ENCODE measurements at places on chromosomes 1 and 21.

DNA sequence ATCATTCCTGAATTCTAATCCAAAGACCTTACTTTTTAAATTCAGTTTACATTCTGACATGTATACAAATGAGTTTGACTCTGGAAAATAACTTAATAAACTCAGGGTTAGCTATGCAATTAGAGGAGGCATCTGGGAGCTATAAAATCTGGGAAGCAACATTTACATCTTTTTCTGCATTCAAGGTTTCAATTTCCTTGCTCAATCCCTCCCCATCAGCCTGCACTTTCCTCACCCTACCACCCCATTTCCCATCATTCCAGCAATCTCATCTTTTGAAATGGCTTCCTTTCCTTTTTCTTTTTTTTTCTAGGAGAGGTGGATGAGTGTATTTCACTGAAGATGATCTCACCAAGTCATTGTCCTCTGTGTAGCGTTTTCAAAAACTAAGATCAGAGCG, 65.3 kb upstream of the BEND5 start:
- no peak for DNase-seq

DNA sequence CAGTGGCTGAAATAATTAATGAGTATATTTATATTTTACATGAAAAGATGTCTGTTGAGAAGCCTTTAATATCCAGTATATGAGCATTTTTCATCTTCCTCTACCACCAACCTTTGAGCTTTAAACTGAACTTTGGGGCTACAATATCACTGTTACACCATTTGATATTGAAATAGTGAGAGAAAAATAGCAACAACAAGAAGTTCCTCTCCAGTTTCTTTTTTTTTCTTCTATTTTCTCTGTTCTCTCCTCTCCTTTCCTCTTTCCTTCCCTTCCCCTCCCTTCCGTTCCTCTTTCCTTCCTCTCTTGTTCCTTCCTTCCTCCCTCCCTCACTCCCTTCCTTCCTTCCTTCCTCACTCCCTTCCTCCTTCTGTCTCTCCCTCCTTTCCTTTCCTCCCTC, 1591.4 kb downstream of the PLA2G4A start:
- no peak for DNase-seq

DNA sequence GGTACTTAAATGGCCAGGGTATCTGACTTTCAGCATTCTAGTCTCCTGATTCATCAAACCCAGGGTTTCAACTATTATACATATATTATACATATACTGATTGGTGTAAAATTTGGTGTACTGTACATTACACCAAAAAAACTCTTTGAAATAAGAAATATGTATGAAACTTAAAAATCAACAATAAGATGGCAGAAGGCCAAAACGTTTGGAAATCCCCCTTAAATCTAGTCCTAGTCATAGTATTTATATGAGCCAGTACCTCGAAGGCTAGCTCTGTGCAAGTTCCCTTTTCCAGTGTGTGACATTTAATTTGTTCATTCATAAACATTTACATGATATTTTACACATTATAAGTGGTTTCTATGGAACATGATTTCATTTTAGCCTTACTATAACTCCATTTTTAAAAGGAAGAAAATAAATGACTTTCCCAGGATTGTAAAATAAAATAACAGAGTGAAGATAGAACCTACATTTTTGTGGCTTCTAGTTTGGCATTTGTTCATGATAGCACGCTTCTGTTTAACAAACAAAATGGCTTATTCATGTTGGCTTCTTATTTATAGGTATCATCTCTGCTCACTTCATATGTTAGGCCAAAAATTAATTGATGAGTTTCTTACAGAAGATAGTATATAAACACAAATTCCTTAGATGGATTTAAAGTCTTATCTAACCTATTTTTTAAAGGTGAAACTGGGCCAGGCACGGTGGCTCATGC, 18.8 kb upstream of the ZNF281 start:
- no peak for DNase-seq

- no peak for DNase-seq
These were observed 55.6 kb downstream of the PTPRF start for GRCh38 chr1:43586136-43586731.

- no peak for DNase-seq
These were observed 214.1 kb upstream of the USP24 start for GRCh38 chr1:55428944-55429931.

GRCh38 chr21:34844013-34844923, 175.5 kb downstream of the CLIC6 start:
- no peak for DNase-seq

- no peak for DNase-seq
These were observed 86.4 kb downstream of the KCNK1 start for GRCh38 chr1:233700338-233700737.

GRCh38 chr1:232046451-232047306, 420.1 kb downstream of the DISC1 start:
- DNase-seq, result peak; percentile 41

- no peak for DNase-seq
These were observed 9.0 kb upstream of the DMRTB1 start for GRCh38 chr1:53450225-53450624.

DNA sequence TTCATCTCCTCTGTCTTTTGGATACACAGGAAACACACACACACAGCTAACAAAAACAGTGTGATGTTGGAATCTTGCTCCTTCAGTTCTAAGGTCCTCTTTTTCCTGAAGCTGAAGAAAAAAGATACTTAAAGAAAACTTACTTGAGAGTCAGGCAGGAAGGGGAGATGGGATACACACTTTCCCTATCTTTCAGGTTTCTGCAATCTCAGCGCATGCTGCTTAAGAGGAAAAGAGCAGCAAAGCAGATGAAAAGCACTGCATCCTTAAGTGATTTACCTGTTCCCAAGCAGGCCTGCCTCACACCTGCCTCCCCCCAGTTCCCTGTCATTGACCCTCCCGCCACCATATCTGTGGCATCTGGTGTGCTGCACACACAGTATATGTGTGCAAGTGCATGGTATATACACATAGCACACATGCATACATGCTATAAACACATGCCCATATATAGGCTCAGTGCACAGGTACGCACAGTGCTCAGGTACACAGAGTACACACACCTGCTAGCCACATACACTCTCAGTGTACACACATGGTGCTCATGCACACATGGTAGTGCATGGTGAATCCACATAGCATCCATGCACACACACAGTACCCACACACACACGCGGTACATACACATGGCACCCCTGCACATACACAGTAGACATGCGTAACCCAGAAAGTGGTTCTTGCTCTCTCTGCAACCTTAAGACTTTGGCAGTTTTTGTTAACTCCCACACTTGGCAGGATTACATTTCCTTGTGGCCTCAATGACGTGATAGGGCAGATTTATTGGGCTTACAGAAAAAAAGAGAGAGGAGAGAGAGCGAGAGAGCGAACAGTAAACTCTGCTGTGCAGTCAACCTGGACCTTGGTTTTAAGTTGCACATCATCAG, 166.9 kb downstream of the TOMM20 start:
- peak; percentile 62 for DNase-seq

- DNase-seq, result peak; percentile 21
These were observed 648 bp upstream of the ADAR start for GRCh38 chr1:154608397-154609270.

DNA sequence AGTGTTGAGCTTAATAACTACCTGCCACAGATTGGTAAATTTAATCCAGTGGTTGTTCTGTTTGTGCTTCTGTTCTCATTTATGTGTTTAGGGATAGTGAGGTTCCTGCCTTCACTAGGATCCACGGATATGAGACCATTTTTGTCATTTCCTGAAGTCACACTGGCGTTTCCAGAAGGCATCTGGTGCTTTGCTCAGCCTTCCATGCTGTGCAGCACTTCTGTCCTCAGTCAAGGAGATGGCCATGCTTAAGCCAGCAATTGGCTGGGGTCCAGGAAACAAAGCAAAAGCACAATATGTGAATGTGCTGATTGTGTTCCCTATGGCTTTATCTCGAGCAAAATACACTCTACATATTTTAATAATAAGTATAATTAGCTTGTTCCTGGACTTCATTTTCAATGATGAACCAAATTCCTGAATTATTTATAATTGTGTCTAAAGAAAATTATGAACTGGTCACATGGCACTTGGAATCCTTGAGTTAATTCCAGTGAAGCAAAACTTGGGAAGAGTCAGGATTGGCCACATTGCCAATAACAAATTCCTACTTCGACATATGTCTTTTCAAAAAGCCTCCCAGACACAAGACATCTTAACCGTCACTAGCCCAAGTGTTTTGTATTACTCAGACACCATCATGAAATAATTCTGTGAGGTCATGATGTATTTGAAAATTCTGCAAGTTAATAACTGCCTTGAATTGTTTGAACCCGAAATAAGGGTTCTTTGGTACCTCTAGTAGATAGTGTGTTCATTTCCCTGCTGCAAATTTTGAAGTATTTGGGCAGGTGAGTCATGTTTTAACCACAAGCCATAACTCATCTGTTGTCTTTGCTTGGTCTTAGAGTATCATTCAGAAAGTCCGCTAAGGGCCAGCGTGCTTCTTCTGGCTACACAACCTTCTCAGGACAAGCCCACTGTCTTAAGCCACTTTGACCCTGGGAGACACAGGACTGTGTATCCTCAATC, 412.4 kb downstream of the DISC1 start:
- peak; percentile 6 for DNase-seq

DNA sequence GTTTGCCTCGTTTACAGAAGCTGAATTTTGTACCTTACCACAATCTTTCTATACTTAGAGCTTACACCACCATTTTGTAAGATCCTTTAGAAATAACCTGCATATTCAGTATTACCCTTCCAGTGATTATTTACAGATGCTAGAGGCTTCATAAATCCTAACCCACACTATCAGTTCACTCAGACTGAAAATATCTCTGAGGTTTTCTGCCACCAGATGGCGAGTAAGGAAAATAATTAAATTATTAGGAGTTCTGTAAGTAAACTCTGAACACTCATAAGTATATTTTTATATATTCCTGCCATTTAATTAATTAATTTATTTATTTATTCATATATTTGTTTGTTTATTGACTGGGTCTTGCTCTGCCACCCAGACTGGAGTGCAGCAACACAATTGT, 1635.2 kb downstream of the PLA2G4A start:
- no peak for DNase-seq

DNA sequence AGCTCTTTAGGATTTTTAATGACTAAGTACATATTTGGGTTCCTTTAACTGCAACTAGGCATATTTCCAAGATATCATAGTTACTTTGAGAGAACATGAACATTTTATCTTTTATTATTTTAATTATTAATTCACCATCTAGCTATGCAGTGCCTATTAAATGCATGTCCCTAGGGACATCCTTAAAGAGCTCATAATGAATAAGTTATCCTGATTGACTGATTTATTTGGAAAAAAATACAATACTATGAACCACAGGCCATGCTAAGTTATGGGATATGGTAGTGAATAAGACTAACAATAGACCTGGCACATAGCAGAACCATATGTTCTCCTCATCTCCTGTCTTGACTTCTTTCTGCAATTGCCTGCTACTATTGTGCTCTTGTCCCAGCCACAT, 16.4 kb upstream of the C1orf105 start:
- no peak for DNase-seq

- no peak for DNase-seq
These were observed 15.5 kb downstream of the TRIM33 start for GRCh38 chr1:114495486-114495885.

DNA sequence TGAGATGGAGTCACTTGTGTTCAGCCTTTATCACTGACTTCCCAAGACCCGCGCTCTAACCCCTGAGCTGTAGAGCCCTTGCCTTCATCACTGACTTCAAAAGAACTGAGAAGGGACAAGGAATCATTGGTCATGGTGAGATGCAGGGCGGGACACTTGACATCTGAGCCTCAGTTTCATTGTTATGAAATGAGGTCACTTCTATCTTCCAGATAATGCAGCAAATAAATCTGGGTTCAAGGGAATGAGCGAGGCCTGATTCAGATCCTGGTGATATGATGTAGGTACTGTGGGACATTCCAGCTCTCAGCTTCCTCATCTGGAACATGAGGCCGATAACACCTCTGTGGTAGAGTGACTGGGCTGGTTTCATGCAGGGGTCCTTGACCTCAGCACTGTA, 13.8 kb downstream of the KAZN start:
- no peak for DNase-seq
